Activated naive CD8-positive, alpha-beta T cell treated with anti-CD3 and anti-CD28 coated beads, Interleukin-2, amount 50 U/mL, for 24 hours (primary cell): ENCODE measurements at places on chromosomes 16 and 17.

GRCh38 chr17:74744349-74744713 is 4.1 kb upstream of the NHERF1 start:
- H3K27ac ChIP-seq, result no peak overlapping the region
- peaks cover 71% of the 10 kb centered on the region for H3K4me1 ChIP-seq
- no peaks in the 10 kb centered on the region for H3K27me3 ChIP-seq
- H3K36me3 ChIP-seq, result no peaks in the 10 kb centered on the region
- no peak overlapping the region for H3K4me3 ChIP-seq

DNA sequence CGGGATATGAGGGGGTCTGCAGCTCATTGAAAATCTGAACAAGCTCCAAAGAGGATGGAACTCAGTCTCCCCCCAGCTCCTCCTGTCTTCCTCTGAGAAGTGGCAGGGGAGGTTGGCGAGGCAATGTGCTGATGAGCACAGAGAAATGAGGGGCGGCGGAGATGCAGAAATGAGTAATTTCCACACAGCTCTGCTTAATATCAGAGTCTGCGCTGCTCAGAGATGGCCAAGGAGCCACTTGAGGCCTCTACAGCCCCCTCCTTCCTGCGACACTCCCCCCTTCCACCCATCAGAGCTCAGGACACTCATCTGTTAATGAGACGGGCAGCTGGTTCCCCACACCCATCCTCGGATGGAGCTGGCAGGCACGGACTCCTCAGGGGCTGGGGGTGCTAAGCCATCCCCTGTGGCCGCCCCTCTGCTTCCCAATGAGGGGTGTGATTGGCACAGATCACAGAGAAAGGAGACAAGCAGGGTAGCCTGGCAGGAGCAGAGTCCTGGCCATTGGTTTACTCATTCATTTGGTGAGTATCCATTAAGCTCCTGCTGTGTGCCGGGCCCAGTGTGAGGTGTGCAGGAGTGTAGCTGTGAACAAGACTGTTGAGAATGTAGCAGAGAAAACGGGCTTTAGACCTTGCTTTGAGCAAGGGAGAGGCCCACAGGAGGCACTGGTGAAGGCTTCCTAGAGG is 12.7 kb upstream of the CRHR1 start:
- H3K4me1 ChIP-seq, result no peaks in the 10 kb centered on the region
- no peaks in the 10 kb centered on the region for H3K36me3 ChIP-seq
- H3K27me3 ChIP-seq, result peaks cover 31% of the 10 kb centered on the region
- H3K4me3 ChIP-seq, result no peak overlapping the region

DNA sequence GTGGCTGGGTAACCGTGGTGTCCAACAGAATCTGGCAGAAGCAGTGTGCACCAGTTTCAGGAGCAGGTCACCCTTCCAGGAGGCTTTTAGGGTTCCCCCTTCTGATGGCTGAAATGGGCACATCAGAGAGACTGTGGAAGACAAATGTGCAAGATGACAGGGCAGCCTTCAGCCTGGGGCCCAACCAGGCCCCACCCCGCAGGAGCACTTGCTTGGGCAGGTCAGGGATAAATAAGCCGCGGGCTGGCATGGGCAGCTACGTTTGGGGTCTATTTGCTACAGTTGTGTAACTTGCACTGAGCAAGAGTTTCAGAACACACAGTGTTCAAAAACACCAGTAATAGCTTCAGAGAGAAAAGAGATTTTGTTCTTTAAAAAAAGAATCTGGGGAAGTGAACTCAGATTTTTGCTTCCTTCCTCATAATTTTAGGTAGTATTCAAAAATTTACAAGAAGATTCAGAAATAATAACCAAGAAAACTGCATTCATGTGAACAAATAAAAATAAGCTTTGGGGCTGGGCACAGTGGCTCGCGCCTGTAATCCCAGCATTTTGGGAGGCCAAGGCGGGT is 44.9 kb upstream of the BAHCC1 start:
- H3K4me3 ChIP-seq, result no peak overlapping the region
- no peak for DNase-seq
- H3K27ac ChIP-seq, result no peak overlapping the region
- peaks cover 18% of the 10 kb centered on the region for H3K27me3 ChIP-seq
- no peaks in the 10 kb centered on the region for H3K36me3 ChIP-seq

- no peak for DNase-seq
- no peak overlapping the region for H3K27ac ChIP-seq
- H3K4me1 ChIP-seq, result no peaks in the 10 kb centered on the region
These were observed 393.0 kb downstream of the CA10 start for GRCh38 chr17:51765282-51766135.

GRCh38 chr16:30030011-30030685 is 923 bp downstream of the TLCD3B start:
- H3K36me3 ChIP-seq, result no peaks in the 10 kb centered on the region
- no peak overlapping the region for H3K27ac ChIP-seq
- H3K27me3 ChIP-seq, result peaks cover 61% of the 10 kb centered on the region
- H3K4me3 ChIP-seq, result peak overlapping the region; percentile 21

DNA sequence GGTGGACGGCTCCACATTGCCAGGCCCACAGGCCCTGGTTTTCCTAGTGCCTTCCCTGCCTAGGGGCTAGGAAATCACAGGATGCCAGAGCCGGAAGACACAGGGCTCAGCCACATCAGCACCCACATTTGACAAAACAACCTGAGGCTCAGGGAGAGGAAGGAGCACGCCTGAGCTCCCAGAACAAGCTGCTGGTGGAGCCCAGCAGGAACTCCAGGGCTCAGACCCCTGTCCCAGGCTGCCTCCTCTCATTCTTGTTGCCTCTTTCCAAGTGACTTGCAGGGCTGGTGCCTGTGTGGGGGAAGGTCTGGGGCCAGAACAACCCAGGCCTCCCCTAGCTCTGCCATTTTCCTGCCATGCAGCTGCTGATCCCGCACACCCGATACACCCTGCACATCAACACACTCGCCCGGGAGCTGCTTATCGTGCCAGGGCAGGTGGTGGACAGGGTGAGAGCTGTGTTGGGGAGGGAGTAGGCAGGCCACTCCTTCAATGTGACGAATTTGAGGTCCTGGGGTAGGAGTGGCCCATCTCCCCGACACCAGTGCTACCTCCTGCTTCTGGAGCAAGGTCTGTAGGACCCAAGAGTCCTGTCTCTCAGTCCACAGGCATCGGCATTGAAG is 7.6 kb downstream of the ALOX15B start:
- DNase-seq, result no peak
- H3K27me3 ChIP-seq, result no peaks in the 10 kb centered on the region
- no peak overlapping the region for H3K4me3 ChIP-seq

- no peak overlapping the region for H3K27ac ChIP-seq
- H3K36me3 ChIP-seq, result no peaks in the 10 kb centered on the region
- no peak overlapping the region for H3K4me3 ChIP-seq
- peaks cover 34% of the 10 kb centered on the region for H3K27me3 ChIP-seq
These were observed 4.2 kb downstream of the SMPD3 start for GRCh38 chr16:68444056-68444657.

DNA sequence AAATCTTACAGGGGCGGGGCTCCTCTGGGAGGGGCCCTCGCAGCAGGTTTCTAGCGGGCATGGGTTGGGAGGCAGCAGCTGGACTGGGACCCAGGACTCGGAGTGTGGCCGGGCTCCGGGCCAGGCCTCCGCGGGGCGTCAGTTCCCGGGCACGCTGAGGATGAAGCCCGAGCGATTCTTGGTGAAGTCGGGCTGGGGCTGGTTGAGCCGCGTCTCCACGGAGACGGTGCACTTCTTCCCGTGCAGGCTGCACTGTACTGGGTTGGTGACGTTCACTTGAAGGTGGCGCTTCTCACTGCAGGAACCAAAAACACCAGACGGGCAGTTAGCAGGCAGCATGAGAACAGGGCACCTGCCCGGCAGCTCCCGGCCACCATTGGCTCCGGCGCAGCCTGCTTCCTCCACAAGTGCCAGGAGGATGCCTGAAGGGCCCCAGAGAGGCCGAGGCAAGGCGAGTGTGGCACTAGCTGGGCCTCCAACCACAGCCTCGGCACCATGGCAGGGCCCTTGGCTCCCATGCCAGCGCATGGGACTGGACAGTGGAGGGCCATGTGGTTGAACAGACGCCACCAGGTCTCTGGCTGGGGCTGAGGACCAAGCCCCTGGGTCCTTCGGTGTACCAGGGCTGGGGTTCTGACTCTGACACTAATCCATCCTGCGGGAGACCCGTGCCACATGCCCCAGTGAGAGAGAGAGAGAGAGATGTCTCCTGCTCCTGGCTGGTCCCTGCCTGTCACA is 8.0 kb downstream of the CDK5R1 start:
- no peak for DNase-seq
- no peak overlapping the region for H3K27ac ChIP-seq
- H3K36me3 ChIP-seq, result peaks cover 11% of the 10 kb centered on the region
- H3K4me3 ChIP-seq, result no peak overlapping the region

GRCh38 chr17:78242024-78242742 is 10.8 kb downstream of the TMEM235 start:
- no peak for DNase-seq
- H3K4me3 ChIP-seq, result no peak overlapping the region
- H3K27me3 ChIP-seq, result peaks cover 2% of the 10 kb centered on the region
- H3K27ac ChIP-seq, result no peak overlapping the region

DNA sequence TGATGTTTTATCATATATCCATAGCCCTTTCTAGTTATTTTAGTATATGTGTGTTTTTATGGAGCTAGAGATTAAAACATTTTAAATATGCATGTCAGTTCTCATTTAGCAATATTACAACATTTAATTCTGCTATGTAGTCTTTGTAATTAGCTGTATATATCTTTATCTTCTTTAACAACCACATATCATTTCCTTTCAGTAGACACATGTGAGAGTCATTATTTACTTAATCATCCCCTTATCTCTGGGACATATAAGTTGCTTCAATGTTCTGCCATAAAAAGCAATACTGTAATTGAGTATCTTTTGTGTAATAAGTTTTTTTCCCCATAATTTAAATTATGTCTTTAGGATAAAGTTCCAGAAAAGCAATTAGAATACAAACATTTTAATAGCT is 52.0 kb upstream of the CLEC3A start:
- H3K36me3 ChIP-seq, result no peaks in the 10 kb centered on the region
- no peak overlapping the region for H3K4me3 ChIP-seq
- H3K27me3 ChIP-seq, result peaks cover 3% of the 10 kb centered on the region
- no peak overlapping the region for H3K27ac ChIP-seq
- H3K4me1 ChIP-seq, result no peaks in the 10 kb centered on the region

- no peaks in the 10 kb centered on the region for H3K27me3 ChIP-seq
- H3K36me3 ChIP-seq, result peaks cover 24% of the 10 kb centered on the region
- DNase-seq, result no peak
- H3K27ac ChIP-seq, result peak overlapping the region; percentile 40
These were observed 12.4 kb downstream of the LUC7L3 start for GRCh38 chr17:50731575-50732460.
